NCI-H1694 (cell line): ENCODE measurements at places on chromosomes 5 and 9.

DNA sequence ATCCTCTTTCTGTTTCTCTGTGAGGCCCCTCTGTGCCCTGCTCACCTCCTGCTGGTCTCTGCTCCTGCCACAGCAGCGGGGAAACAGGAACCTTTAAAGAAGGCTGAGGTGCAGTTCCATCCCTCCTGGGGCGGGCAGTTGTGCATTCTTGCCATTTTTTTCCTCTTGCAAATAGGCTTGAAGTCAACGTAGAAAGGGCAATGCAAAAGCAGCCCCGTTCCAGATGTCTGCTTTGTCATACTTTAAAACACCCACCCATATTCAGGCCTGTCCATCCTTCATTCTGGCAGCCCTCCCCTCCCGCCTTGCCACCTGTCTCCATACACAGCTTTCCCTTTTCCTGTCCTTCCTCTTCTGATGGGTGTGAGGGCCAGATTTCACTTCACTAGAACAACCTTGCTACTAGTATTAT, 65.4 kb upstream of the KLF9 start:
- DNase-seq: no peak

DNA sequence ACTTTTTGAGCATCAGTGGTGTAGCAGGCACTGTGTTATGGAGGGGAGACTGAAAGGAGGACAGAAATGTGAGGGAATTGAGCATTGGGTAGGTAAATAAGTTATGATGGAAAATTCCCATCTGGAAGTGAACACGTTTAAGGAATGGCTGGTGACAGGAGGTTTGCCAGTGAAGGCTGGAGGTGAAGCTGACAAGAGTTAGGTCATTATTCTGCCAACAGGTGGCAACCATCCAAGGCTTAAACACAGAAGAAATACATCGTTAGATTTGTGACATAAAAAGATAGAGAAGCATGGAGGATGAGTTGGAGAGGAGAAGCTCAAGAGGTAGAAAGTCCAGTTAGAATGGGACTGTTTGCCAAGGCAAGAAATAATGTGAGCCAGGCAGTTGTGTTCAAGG, 455.3 kb upstream of the SGCD start:
- DNase-seq: no peak

GRCh38 chr5:18799482-18800128, 1165.3 kb downstream of the TAF11L14 start:
- no peak for DNase-seq

- DNase-seq: no peak
These were observed 39.0 kb downstream of the TRIP13 start for GRCh38 chr5:931570-932145.

GRCh38 chr5:110738503-110738811, 350 bp upstream of the SLC25A46 start:
- DNase-seq: no peak

- no peak for DNase-seq
These were observed 41.3 kb upstream of the ZSWIM6 start for GRCh38 chr5:61290791-61291210.

GRCh38 chr5:2576823-2577222, 174.7 kb downstream of the IRX2 start:
- no peak for DNase-seq

DNA sequence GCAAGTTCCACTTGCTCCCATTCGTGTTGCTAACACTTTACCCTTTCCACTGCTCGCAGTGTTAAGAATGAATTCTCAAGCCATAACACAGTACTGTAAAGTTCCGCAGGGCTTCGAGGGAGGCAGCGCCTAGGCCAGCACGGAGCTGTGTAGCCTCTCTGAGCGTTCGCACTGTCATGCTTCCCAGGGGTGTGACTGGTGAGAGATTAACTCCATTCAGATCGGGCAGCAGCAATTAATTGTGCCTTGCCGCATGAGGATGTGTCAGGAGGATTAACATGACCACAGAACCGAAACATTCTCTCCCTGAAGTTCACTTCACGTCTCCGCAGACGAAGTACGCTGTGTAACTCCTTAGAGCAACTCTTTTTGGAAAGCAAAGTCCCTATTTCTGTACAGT, 23.2 kb downstream of the ZBTB34 start:
- no peak for DNase-seq

DNA sequence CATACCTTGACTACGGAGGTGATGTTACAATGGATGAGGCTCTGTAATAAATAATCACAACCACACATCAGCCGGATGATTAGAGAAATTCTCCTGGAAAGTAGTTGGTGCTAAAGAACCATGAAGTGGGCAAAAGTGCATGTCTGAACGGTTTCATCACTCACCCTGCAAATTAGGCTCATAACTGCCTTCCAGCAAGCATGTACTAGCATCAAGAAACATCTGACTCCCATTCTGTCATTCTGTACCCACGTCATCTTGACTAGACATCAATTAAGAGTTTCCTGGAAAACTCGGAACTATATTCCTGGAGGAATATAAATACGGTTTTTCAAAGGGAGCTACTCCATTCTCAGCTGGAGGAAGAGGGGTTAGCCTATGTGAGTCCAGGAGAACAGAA, 52.2 kb downstream of the HSD17B3 start:
- DNase-seq: no peak

DNA sequence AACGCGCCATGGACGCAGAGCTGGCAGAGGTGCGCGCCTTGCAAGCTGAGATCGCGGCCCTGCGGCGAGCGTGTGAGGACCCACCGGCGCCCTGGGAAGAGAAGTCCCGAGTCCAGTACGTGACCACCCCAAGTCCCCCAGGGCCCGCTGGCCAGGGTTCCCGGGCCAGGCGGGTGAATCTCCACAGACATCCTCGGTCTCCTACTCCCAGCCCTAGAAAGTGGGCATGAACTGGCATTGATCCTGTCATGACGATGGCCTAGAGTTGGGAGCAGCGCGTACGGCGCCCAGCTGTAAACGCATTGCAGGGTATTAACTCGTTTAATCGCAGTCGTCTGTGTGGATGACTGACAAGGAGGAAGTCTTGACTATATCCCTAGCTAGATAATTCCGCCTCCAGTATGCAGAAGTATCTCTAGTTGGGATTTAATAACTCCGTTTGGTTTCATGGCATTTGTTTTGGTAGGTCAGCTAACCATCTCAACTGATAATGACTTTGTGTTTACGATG, 293 bp downstream of the CENPP start:
- no peak for DNase-seq

DNA sequence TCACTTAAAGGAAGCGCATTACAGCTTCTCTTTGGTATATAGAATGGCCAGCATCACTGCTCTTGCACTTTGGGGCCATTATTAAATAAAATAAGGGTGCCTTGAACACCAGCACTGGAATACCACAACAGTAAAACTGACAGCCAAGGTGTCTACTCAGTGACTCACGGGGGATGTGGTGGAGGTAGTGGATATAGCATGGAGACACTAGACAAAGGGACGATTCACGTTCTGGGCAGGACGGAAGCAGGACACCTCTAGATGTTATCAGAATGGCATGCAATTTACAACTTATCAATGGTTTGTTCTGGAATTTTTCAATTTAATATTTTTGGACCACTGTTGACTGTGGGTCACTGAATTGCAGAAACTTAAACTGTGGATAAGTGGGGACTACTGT, 32.9 kb upstream of the PDE8B start:
- no peak for DNase-seq

DNA sequence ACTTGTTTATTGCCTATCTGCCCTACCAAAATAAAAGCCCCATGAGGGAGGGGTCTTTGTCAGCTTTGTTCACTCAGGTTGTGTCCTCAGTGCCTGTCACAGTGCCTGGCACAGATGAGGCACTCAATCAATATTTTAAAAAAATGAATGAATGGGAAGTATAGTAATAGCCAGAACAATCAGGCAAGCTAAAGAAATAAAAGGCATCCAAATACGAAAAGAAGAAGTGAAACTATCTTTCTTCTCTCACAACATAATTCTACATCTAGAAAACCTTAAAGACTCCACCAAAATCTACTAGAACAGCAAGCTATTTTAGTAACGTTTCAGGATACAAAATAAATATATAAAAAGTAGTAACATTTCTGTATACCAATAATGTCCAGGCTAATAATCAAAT, 37.8 kb upstream of the C5orf63 start:
- no peak for DNase-seq

DNA sequence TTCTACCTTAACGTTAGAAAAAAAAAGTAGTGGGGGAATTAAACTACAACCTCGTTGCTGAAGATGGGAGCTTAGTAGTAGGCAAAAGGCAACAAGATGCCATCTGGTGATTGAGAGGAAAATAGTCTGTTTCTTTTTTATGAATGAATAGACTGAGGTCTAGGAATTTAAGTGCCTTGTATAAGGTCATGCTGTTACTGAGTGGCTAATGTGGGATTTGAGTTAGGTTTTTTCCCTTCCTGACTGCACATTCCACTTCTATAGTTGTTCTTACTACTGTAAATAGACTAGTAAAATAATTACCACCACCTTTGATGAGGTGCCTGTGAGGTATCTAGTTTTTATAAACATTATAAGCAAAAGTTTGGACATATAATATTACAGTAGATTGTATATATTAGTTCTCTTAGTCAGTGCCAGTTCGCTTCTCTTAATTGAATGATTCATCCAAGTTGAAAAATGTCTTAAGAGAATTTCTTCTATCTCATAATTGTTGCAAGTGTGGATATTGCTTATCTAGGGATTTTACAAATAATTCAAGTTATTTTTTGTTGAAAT, 19.1 kb downstream of the FSD1L start:
- DNase-seq: no peak

DNA sequence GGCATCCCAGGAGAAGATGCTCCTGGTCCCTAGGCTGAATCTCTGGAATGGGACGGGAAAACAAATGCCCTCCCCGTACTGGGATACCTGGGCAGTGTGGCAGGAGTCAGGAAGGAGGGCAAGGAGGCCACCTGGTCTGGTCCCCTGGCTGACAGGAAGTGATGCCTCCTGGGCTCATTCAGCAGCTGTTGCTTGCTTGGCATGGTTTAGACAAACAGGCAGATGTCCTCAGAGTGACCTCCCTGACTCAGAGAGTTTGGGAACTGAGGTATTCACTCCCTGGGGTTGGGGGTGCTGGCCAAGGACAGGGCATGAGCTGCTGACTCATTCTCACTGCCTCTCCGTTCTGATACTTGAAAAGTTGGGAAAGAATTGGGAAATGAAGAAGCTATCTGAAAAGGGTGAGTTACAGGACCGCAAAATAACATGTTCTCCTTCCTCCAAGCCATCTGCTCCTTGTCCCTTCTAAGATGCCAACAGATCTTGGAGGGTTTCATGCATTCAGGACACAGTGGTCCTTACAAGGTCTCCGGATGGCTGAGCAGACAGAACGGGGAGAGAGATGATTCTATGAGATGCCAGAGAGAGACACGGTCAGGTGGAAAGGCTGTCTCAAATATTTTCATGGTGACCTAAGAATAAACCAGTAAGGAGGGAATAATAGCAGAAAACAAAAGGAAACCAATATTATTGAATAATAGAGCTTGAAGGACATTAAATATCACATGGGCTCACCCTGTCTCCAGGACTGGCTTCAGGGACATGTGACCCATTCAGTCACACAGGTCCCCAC, 534.5 kb downstream of the BNC2 start:
- no peak for DNase-seq

- no peak for DNase-seq
These were observed 7.2 kb downstream of the FOXD1 start for GRCh38 chr5:73441378-73441777.

- no peak for DNase-seq
These were observed 42.8 kb downstream of the JADE2 start for GRCh38 chr5:134568337-134568700.

DNA sequence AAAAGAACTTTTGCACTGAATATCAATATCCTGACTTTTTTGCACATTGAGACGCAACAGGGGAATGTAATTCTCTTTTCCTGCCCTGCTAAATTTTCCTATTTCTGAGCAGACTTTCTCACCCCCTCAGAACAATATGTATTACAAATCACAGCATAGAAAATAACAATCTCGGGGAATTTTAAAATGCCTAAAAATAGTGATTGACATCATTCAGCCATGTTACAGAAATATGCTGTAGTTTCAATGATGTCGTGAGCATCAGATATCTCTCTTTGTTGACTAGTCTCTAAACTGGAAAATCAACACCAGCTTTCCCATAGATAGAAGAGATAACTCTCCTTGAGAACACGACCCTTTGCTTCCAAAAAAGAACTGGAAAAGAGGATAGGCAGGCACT, 166.7 kb downstream of the ZDHHC21 start:
- no peak for DNase-seq

DNA sequence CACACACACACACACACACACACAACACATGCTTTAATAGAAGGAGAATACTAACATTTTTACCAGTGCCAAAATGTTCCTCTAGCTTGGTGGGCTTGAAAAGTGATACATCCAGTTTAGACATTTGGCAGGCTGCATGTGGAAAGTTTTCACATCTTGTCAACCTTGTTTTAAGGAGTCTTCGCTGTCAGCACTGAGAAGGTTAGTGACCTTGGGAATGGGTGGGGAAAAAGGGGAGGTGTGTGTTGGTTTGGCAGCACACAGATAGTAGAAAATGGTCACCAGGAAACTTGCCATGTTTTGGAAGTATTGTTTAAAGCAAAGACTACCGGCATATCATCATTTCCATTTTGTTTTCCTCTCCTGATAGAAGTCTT, 346.5 kb upstream of the ADAMTSL1 start:
- DNase-seq: no peak

DNA sequence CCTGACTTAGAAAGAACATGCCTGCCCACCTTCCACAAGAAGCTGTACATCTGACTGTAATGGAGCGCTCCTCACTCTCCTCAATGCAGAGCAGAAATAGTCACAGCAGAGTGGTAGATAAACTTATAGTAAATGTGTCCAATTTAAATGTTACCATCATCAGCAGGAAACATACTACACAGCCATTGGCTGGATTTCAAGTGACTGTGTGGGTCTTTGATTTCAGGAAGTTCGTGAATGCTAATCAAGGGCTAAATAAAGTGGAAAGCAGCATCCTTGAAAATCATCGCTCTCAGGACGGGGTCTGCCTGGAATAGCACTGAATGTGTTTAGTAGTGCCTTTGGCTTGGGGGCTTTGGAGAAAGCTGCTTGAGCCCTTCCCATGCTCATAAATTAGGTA, 32.4 kb upstream of the CRHBP start:
- no peak for DNase-seq

DNA sequence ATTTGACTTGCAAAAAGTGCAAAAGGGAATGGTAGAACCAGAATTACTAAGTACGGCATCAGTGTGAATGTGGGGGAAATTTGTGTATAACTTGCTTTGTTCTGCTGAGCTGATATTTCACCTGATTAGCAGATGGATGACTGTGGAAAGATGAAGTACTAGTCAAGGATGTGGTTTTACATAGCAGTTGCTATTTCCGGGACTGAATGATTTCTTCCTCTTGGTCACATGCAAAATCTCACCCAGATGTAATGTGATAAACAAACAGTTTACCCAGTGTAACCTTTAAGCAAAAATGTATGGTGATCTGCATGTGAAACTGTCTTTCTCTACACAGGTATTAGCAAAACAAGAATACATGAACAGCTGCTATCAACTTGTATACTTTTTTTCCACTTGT, 46.1 kb downstream of the DCP2 start:
- DNase-seq: no peak

- no peak for DNase-seq
These were observed 6.2 kb downstream of the RBM22 start for GRCh38 chr5:150694612-150695011.

GRCh38 chr5:99102073-99102697, 173.4 kb upstream of the CHD1 start:
- DNase-seq: no peak

GRCh38 chr9:20139763-20140290, 351.0 kb upstream of the SLC24A2 start:
- no peak for DNase-seq
